ENCODE measurements at places on chromosomes 6 and 20. TPM values are rescaled to one million over a fixed set of nuclear protein-coding genes. Genes with fewer than 3 reads are reported as not detected.

- peak; percentile 73 for DNase-seq
Observed at GRCh38 chr6:85126485-85127167, 323.3 kb upstream of the NT5E start.

The BCAS1 gene
- total RNA-seq, result 117 TPM

DNA sequence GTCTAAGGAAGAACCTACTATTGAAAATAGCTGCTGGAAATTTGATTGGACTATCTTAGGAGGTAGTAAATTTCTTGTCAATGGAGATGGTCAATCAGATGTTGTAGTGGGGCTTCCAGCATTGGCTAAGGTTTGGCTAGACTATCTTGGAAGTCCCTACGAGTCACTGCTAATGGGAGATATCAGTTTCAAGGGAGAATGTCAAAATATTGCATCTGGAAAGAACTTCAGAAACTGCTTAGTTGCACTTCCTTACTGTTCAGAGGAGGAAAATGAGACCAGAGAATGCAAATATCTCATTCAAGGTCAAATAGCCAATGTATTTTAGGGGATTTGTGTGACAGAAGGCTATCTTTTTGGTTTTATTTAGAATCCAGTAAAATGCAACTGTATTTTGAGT is 53.5 kb upstream of the CCN2 start:
- no peak for DNase-seq

The GRM4 gene
- total RNA-seq, result not detected

DNA sequence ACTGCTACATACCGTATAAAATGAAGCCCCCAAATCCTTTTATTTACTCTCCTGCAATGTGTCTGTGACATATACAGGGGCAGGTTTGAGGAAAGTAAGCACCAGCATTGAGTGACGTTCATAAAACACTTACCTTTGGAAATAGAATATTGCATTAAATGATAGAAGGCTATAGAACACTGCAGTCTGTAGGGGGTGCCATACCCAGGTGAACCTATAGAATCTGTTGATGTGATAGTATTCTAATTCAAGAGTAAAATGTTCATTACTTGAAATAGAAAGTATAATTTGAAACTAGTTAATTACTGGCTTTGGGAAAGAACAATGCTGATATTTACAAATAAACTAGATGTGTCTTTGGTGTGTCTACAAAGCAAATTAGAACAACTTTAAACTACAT is 47.0 kb upstream of the PRL start:
- no peak for DNase-seq

The POU5F1 gene
- 0.76 TPM for total RNA-seq

GRCh38 chr20:7855545-7855944 is 84.7 kb downstream of the HAO1 start:
- no peak for DNase-seq

- DNase-seq, result no peak
Observed at GRCh38 chr20:38625896-38626295, 24.3 kb downstream of the ARHGAP40 start.

The PRKN gene
- 15.9 TPM for total RNA-seq

DNA sequence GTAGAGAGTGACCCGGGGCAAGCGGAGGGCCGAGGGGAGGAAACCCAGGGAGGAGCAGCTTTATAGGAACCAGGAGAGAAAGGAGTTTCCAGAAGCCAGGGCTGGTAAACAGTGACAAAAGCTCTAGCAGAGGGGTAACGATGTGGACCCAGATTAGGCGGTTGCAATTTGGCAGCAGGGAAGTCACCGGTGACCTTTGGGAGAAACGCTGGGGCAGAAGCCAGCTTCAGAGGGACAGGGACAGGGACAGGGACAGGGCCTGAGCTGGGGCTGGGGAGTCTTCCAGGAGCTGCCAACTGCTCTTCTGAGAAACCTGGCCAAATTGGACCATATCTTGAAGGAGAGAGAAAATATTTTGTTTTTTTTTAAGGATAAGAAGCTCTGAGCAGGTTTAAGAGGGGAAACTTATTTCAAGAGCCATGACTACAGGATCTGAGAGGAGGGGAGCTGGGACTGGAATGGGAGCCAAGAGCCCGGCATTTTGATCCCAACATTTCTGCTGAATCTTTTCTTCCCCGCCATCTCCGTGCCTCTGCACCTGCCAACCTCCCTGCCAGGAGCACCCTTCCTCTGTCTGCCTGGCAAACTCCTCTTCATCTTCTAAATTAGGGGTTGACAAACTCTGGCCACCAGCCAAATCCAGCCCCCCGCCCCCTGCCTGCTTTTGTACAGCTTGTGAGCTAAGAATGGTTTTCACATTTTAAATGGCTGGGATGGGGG is 22.6 kb upstream of the PREX1 start:
- DNase-seq, result no peak

GRCh38 chr20:14667226-14667625 is 329.8 kb upstream of the FLRT3 start:
- DNase-seq, result no peak

The HDGFL1 gene
- not detected for total RNA-seq

- peak; percentile 64 for DNase-seq
Observed at GRCh38 chr6:119077643-119078375, 655 bp downstream of the FAM184A start.

- DNase-seq, result no peak
Observed at GRCh38 chr6:140360651-140361050, 986.2 kb upstream of the CITED2 start.

The DSTN gene
- total RNA-seq, result 268 TPM

GRCh38 chr6:3987053-3987452 is 91.9 kb downstream of the FAM217A start:
- no peak for DNase-seq

DNA sequence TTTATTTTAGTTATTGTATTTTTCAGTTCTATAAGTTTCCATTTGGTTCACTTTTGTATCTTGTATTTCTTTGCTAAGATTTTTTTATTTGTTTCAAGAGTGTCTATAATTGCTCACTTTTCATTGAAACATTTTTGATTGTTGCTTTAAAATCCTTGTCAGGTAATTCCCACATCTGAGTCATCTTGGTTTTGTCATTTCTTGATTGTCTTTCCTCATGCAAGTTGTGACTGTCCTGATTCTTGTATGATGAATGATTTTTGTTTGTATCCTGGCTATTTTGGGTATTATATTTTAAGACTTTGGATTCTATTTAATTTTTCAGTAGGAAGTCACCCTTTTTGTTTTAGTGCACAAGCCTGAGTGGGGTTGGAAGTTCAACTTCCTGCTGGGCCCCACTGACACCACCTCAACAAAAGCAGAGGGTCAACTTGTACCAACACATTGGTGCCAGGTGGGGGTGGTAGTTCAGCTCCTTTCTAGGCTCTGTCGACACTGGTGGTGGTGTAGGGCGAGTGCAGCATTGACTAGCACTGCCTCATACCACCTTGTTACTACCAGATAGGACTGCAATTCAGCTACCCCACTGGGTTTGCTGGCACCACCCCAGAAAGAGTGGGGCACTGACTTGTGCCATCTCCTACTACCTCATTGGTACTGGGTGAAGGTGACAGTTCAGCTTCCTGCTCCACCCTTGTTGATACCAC is 8.8 kb downstream of the RSPH3 start:
- no peak for DNase-seq

- no peak for DNase-seq
Observed at GRCh38 chr6:26309731-26310142, 55.3 kb upstream of the BTN3A2 start.

GRCh38 chr20:40524071-40524470 is 165.0 kb downstream of the MAFB start:
- DNase-seq, result no peak

The ME1 gene
- total RNA-seq, result 30.5 TPM

DNA sequence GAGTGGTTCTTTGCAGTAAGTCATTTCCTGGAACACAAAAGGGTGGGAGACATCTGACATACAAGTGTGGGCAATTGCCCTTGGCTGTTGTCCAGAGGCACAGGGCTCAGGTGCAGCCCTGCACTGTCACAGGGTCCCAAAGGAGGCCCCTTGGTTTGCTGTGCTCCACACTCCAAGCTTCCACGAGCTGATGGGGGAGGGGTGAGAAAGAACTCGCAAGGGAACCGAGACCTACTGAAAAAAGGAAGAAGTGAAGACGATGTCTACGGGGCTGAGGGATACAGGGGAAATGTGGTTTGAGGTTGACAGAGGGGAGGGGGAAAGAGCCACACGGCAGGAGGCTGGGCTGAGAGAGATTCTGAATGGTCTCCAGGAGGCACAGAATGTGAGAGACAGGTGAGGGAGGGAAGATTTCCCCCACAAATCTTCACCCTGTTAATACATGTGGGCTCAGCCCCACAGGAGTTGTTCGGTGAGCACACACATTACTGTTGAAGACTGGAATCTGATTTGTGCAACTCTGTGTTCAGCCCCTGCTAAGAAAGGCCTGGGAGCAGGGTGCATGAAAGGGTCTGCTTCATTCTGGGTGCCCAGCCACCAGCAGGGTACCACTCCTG is 123.4 kb downstream of the LY86 start:
- DNase-seq, result no peak

The KLHDC3 gene
- 53.4 TPM for total RNA-seq

DNA sequence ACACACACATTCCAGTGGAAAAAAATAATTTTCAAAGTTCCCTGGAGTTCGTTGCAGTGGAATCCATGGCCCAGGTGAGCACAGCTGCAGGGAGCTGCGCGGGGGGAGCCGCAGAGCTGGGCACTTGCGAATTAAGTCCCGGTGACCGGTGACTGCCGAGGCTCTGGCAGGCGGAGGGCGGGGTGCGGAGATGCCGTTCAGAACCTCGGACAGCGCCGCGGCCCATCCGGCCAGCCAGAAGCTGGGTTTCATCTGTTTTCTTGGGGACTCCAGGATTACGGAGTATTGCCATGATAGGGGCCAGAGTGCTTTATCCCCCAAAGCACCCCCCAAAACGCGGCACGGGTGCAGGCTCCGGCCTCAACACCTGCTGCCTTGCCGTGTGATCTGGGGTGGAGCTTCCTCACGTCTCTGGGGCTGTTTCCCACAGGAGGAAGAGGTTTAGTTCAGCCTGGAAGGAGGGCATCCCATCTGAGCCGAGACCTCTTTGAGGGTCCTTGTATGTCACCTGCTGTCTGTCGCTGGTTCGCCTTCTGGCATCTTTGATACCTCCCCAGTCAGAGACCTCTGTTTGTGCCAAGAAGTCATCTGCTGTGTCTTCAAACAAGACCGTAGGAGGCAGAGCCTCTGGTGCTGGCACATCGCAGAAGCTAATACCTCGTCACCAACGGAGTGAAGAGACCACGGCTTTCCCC is 99.4 kb downstream of the YTHDF1 start:
- DNase-seq, result no peak

The BPIFB6 gene
- total RNA-seq, result not detected

DNA sequence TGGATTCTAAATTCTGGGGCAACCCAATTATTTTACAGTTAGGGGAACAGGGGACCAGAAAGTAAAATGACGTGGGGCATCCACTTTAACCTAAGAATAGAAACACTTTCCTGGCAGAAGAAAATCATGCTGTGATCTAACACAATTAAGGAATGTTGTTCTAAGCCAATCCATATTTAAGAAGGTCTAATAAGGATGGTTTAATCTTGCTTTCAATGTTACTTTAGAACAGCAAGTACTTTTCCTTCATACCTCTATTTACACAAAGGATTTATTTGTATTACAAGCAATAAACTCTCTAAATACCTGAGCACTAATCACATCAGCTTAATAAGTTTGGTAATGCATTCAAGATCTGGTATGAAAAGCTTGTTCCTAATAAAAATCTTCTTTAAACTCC is 32.4 kb downstream of the SLC2A12 start:
- DNase-seq, result no peak

The EPPIN gene
- total RNA-seq, result not detected

DNA sequence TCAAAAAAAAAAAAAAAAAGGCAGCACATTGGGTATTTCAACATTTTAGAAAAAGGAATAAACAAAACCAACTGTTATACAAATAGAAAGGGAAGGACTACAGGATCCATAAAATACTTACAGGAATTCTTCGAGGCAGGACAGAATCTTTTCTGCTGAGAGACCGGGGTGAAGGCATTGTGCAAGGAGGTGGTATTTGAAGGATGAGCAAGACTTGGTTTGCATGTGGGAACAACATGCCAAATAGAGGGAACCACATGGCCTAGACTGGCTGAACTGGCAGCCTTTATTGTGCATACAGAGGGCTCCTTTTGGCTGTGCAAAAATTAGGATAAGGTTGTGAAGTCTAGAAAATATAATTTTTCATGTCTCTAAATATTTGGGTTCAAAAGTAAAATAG is 62.9 kb downstream of the SCAND1 start:
- DNase-seq, result no peak

GRCh38 chr6:39951716-39952115 is 17.5 kb upstream of the MOCS1 start:
- DNase-seq, result no peak

DNA sequence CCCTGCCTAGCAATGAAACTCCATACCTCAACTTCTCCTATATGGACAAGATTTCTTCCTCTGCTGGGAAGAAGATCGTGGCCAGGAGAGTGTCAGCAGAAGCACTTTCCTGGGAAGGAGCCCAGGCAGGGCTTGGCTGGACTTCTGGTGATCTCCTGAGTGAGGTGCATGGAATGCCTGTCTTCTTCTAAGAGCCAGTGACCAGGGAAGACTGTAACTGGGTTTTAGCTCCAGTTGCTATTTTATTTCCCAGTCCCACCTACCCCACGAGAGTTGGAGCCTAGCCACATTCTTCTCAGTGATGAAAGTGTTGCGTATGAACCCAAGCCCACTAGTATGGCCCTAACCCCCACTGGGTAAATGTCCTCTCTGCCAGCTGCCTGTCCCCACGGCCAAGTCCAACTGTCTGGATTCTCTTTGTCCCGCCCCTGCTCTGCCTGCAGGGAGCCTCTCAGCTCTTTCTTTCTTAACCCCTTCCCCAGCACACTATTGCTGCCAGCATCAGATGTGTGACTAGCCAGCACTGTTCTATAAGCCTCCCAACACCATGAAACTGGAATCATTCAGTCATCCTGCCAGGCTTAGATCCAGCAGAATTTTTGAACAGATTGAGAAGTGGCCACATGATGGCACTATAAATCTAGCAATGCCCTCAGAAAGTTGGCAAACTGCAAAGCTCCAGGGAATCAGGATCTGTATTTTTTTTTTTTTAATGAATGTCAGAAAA is 69.8 kb upstream of the FAM184A start:
- no peak for DNase-seq

The SALL4 gene
- 2.6 TPM for total RNA-seq

DNA sequence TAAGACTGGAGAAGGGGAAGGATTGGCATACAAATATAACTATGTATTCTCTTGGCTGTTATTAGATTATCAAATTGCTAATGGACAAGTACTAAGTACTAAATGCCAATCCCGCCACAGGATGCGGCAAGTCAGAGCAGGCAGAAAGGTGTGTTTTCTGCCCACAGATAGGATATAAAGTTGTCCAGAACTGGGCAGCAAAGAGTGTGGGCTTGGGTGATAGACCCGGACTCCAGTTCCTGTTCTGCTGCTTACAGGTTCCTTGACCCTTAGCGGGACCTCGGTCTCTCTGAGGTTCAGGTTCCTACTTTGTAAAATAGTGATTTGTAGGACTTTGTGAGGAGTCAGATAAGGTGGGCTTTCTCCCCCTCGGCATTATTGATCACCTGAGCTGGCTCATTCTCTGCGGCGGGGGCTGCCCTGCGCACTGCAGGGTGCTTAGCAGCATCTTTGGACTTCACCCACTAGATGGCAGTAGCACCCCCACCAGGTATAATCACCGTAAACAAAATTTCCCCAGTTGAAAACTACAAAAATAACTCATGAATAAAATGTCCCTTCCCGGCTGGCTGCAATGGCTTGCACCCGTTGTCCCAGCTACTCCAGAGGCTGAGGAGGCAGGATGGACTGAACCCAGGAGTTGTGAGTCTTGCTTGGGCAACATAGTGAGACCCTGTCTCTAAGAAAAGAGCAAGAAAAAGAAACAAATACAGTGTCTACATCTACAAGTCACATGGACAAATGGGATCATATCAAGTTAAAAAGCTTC is 193.1 kb downstream of the DOK5 start:
- no peak for DNase-seq

The HLA-DRB5 gene
- 56.6 TPM for total RNA-seq

- DNase-seq, result no peak
Observed at GRCh38 chr6:7590918-7591302, 912 bp downstream of the SNRNP48 start.

The KPNA5 gene
- 29.5 TPM for total RNA-seq
